ENCODE measurements at places on chromosomes 4 and X. TPM values are rescaled to one million over a fixed set of nuclear protein-coding genes. Genes with fewer than 3 reads are reported as not detected.

DNA sequence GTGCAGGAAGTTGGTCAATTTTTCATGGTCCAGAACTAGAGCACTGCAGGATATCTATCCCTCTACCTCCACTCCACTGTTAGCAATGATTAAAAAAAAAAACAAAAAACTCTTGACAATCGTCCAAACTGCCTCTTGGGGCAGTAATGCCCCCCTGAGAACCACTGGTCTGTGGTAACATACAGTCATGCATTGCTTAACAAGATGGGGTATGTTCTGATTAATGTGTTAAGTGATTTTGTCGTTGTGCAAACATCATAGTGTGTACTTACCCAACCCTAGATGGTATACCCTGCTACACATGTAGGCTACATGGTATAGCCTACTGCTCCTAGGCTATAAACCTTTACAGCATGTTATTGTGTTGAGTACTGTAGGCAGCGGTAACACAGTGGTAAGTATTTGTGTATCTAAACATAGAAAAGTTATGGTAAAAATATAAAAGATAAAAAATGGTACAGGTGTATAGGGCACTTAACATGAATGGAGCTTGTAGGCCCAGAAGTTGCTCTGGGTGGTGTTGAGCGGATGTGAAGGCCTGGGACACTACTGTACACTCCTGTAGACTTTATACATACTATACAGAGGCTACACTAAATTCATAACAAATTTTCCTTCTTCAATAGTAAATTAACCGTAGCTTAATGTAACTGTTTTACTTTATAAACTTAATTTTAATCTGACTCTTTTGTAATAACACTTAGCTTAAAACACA is 34.1 kb downstream of the ART3 start:
- DNase-seq = no peak

GRCh38 chr4:157763490-157763889 is 409.3 kb downstream of the GASK1B start:
- DNase-seq = no peak

GRCh38 chr4:165208741-165209388 is 1.5 kb downstream of the KLHL2 start:
- peak; percentile 71 for DNase-seq

DNA sequence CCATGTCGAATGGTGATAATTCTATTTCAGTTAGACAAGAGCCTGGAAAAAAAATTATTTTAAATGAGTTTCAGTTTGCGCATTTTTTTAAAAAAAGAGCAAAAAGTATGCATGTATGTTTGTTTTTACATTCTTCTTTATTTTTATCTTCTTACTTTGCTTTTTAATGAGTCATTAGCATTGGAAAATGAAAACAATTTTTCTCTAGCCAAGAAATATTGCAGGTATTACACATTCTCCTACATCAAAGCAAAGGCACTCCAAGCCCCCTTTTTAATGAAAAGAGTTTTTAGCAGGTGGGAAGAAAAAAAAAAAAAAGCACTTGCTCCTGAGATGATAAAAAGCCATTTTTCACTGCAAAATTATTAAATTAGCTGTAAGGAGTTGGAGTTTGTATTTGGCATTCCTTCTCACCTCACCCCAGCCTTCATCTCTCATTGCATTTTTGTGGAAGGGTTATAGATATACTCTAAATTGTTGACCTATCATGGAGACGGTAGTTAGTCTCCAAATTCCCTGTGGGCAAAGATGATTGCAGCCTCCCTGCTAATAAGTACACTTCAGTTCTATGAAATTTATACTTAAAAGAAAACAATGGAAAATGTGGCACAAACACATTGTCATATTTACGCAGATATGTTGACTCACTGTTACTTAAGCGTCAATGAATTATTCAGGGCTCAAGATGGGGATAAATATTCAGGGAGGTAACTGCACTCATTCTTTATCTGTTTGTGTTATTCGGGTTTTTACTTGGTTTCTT is 43.8 kb downstream of the PALLD start:
- no peak for DNase-seq

DNA sequence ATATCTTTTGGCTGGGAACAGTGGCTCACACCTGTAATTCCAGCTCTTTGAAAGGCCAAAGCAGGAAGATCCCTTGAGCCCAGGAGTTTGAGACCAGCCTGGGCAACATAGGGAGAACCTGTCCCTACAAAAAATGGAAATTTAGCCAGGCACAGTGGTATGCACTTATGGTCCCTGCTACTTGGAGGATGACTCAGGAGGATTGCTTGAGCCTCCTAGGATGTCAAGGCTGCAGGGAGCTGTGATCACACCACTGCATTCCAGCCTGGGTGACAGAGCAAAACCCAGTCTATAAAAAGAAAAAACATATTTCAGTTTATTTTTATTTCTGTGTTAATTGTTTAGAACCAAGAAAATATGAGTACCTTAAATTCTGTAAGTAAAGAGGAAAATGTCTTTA is 123.7 kb downstream of the CBR4 start:
- DNase-seq = no peak

DNA sequence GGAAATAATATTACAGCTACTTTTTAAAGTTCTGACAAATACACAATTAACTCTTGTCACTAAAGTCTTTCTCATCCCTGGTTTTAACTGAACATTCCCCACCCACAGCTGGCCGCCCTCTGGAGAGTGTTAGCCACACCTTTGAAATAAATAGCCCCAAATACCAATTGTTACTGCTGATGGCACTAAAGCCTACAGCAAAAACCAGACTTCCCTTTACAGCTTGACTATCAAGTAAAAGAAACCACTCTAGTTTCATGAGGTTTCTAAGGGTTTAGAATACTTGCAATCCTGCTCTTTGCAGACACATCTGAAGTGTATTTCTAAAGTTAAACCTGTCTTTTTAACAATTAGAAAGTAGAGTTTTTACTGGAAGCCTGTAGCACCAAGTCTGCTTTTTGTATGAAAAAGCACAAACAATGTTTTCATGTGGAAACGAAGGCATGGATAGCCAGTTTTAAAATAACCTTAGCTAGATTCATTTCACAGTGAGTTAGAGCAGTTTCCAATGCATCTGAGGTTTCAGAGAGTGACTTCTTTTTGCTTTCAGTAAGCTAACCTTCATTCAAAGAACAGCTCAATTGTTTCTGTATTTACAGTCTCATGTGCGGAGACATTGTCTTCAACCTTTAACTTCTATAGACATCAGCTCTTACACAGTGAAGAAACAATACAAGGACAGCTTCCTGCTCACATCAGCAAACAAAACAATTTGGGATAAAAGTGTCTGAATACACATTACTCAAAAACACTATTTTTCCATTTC is 164.8 kb upstream of the VEGFC start:
- no peak for DNase-seq

GRCh38 chrX:14630733-14631132 is 101.4 kb downstream of the GLRA2 start:
- DNase-seq = no peak

DNA sequence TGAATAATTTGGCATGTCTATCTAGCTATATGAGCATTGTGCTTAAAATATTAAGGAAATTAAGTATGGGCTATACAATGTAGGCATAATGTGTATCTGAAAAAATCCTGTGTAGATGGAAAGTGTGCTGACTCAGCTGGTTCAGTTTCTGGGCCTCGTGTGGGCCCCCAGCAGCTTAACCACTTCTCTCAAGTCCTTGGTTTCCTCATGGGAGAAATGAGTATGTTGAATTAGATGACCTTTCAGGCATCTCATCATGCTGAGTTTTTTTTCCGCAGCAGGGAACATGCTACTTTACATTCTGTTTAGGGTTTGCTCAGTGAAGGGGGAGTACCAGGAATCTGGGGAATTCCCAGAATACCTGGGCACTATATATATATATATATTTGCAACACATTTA is 30.5 kb downstream of the RHOH start:
- DNase-seq = peak; percentile 85

- peak; percentile 48 for DNase-seq
Observed at GRCh38 chrX:108018656-108019381, 26.0 kb upstream of the VSIG1 start.

DNA sequence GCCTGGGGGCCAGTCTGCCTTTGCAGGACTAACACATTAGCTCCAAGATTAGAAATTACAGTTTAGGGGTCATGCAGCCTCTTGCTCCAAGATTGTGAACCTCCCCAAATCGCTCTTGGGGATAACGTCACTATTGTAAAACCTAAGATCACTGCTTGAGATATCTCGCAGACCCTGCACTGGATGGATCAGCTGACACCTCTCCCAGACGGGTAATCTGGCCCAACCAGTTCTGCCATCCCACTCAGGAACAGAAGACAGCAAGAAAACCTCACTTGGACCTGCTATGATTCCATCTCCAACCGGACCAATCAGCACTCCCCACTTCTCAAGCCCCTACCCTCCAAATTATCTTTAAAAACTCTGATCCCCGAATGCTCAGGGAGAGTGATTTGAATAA is 431.2 kb downstream of the GPM6A start:
- no peak for DNase-seq

GRCh38 chrX:18692541-18692940 is 14.9 kb upstream of the PPEF1 start:
- DNase-seq = no peak

GRCh38 chr4:43132010-43132582 is 239.6 kb downstream of the GRXCR1 start:
- peak; percentile 57 for DNase-seq

GRCh38 chr4:52051213-52051614 is at the start of gene SPATA18:
Gene SPATA18, plus strand, starts transcription at chr4:52051304. Its CDS starts 401 bp downstream, at chr4:52051705.
- no peak for DNase-seq

GRCh38 chr4:165464813-165465381 is 86.1 kb downstream of the CPE start:
- DNase-seq = no peak

DNA sequence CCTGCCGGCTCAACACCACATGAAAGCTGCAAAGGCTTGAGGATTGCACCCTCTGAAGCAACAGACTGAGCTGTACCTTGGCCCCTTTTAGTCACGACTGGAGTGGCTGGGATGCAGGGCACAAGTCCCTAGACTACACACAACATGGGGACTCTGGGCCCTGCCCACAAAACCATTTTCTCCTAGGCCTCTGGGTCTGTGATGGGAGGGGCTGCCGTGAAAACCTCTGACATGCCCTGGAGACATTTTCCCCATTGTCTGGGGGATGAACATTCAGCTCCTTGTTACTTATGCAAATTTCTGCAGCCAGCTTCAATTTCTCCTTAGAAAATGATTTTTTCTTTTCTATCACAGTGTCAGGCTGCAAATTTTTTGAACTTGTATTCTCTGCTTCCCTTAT is 123.5 kb upstream of the SMARCAD1 start:
- no peak for DNase-seq

DNA sequence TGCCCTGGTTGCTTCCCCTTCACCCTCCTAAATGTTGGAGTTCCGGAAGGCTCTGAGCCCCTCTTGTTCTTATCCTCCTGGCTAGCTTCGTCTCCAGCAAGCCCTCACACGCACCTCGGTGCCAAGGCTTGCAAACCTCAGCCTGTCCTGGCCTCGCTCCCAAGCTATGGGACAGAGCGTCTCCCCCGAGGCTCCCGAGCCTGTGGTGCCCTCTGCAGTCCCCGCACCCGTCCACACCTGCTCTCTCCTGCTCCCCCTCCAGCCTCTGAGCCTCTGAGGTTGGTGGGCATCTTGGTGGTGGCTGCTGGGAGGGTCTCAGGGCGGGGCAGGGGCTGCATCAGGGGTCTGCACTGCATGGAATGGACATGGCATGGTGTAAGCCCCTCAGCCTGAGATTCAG is 63.2 kb downstream of the TRMT44 start:
- DNase-seq = no peak

DNA sequence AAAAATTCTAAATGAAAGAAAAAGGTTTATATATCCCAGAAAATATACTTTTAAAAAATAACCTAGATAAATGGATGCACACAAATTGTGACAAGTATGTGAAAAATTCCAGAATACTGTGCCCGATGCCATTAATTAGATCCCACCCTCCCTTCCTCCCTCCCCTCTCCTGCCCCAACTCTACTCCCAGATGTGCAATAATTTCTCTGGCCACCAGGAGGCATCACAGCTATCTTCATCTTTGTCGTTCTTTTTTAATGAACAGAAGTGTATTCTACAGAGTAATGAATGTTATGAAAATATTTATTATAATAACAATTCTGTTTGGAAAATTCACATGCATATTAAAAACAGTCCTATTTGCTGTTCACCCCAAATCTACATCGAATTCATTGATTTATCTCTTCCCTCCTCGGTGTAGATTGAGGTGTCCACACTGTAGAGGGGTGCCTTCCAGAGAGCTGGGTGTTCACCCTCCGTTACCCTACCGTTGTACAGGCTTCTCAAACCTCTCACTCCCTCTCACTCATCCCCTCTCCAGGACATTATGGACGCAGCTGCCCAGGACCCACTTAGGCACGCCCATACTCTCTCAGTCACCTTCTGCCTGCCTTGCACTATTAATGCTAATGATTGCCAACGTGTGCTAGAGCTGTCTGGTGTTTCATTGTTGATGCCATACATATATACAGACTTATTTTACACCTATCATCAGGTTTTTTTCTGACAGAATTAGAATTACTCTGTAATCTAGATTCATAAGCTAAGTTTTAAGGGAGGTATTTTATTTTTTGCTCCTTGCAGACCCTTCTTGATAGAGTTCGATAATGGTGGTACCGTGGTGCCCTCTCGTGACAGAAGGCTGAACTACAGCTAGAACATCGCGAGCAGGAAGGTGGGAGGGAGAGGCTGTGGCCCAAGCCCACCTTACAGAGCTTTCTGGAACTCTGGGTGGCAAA is 14.1 kb downstream of the RAB40AL start:
- DNase-seq = peak; percentile 49

GRCh38 chr4:105619188-105619931 is 66.9 kb downstream of the ARHGEF38 start:
- DNase-seq = no peak

DNA sequence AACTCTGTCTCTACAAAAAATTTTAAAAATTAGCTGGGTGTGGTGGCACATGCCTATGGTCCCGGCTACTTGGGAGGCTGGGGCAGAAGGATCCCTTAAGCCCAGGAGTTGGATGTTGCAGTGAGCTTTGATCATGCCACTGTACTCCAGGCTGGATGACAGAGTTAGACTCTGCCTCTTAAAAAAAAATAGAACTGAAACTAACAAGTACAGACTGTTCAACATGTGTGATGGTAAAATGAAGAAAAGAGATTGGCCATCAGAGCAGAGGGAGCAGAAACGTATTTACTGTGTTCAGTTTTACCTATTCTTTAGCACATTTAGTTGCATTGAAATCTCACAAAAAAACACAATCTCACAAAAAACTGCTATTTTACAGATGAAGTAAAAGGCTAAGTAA is 77.9 kb upstream of the NAP1L5 start:
- DNase-seq = no peak

The NAP1L3 gene
- total RNA-seq = 0.64 TPM

The CT45A3 gene
- total RNA-seq = not detected

The RASL11B gene
- total RNA-seq = 0.15 TPM

All from activated CD8-positive, alpha-beta memory T cell treated with anti-CD3 and anti-CD28 coated beads, Interleukin-2, amount 10 ng/mL, durations not matched to agents 7 days and 5 days (primary cell).